ENCODE measurements at places on chromosomes 4 and X.
A peak's percentile ranks its signal among the peaks of the same experiment; 100 is the strongest.

GRCh38 chr4:19936476-19936875 lies 315.2 kb upstream of the SLIT2 start:
- DNase-seq = no peak

GRCh38 chr4:37232315-37232714 lies 12.2 kb upstream of the NWD2 start:
- no peak for DNase-seq

DNA sequence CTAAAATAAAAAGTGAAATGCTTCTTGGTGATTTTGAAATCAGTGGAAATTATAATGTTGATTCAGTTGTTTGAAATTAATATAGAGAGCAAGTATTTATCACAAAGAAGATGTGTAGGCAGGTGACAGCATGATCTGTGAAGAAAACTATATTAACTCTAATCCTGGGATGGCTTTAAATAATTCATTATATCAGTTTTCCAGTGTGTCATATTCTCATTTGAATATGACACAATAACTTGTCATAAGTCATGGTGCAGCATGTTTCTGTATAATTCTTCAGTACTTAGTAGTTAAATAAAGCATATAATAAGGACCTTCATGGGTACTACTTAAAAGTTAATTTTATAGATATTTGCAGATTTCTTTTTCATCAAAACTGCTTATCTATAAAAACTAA lies 573.6 kb downstream of the INPP4B start:
- DNase-seq = no peak

DNA sequence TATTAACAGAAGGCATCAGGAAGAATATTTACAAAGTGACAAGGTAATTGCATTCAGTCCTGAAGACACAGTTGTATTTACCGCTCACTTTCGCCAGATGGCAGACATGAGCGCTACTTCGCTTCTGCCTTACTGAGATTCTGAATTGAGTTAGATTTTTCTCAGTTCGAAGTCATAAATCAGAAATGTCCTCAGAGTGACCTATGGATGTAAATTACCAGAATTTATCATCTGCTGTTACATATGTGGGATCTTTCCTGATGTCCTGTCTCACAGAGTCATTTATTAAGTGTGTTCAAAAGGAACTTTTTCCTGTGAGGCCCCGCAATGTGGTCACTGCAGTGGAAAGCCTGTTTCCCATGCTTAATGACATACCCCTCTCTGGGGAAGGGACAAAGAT lies 97.3 kb upstream of the DCLK2 start:
- peak; percentile 12 for DNase-seq

DNA sequence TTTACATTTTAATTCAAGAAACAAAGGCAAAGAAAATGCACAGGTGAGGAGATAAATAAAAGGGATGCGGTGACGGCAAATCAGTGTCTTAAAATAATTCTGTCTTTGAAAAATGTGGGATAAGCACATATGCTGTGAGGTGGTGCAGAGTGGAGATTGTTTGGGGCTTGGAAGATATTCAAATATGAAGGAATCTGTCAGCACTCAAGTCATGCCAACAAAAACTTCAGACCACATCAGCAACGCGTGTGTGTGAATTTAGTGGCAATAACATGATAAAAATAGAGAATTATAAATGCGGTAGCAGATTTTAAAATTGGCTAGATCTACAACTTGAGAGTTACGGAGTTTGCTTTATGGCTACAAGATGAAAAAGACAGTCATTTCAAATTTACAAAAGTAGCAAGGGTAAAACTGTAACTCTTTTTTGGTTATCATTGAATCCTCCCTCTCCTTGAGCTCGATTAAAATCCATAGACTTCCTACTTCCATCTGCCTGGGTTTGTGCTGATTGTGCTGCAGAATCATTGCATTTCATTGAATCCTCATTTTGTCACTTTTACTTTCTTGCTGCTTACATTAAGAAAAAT lies 71.5 kb upstream of the VCX2 start:
- no peak for DNase-seq

- DNase-seq = no peak
Observed at GRCh38 chrX:123814343-123814742, 45.5 kb upstream of the XIAP start.

- no peak for DNase-seq
Observed at GRCh38 chr4:63786171-63786570, 623.1 kb downstream of the TECRL start.

DNA sequence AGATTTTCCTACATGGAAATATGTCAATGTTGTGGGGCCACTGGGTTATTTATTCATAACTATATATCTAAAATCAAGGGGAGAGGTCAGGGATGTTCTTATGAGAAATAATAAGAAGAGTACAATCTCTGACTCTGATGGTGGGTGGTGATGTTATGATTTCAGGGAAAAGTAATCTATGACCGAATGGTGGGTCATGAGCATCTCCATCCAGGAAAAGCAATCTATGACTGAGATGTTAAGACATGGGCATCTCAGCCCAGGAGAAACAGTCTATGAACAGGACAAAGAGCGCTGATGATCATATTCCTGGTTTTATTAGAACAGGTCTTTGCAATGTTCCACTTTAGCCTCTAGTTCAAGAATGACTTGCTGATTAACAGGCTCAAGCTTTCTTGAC lies 137.1 kb downstream of the ARSF start:
- DNase-seq = no peak

DNA sequence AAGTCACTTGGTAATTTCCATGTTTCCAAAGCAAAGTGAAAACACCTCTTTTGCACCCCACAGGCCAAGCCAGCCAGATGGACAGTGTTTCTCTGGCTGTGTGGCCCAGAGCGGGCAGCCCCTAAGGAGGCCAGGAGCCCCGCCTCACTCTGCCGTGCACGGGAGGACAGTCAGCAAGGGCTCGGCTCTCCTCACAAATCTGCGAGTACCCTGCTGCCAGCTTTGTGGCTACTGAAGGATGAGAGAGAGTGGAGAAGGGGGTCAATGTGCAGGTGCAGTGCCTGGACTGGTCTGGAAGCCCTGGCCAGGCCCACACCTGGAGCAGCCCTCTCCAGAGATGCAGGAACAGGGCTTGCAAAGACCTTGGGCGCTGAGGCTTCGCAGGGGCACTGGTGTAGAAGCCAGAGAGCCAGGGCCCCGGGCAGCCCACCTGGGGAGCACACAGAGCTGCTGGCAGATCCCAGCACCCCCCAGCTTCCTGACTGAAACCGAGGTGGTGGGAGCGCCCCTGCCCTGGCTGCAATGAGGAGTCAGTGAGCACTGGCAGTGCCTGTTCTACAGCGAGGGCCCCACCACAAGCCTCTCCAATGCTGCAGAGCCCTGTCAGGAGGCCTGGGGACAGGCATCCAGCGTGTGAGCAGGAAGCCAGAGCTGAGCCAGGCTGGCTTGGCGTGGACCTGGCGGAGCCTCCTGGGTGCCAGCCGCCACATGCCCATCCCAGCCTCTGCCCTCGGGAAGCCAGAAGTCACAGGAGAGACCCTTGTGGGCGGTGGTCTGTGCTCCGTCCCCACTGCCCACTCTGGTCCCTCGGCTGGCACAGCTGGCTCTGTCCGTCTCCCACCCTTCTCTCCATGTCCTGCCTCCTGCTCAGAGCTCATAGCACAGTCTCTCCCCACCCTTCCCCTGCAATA lies 3.9 kb downstream of the SPON2 start:
- DNase-seq = no peak

- no peak for DNase-seq
Observed at GRCh38 chr4:74874753-74875367, 58.1 kb upstream of the PARM1 start.

- DNase-seq = no peak
Observed at GRCh38 chr4:168257768-168258167, 60.8 kb downstream of the DDX60 start.

GRCh38 chr4:4730249-4730648 lies 129.2 kb upstream of the MSX1 start:
- no peak for DNase-seq

GRCh38 chr4:124941267-124941666 lies 228.7 kb upstream of the ANKRD50 start:
- DNase-seq = no peak

DNA sequence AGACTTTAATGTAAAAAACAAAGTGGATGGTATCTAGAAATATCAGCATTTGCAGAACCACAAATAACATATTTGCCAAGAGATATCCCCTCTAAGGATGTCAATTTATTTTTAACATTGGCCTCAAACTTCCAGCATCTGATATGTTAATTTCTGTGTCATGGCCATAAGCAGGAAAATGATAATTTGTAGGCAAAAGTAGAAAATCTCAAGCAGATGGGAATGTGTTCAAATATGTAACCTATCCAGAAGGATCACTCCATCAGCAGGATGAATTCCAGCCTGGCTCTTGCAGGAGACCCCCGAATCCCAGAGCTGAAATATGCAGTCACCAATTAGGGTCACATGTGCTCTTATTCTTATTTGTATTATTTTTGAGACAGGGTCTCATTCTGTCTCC lies 55.4 kb upstream of the PRKX start:
- no peak for DNase-seq
